ENCODE measurements at places on chromosomes 16 and 17.

DNA sequence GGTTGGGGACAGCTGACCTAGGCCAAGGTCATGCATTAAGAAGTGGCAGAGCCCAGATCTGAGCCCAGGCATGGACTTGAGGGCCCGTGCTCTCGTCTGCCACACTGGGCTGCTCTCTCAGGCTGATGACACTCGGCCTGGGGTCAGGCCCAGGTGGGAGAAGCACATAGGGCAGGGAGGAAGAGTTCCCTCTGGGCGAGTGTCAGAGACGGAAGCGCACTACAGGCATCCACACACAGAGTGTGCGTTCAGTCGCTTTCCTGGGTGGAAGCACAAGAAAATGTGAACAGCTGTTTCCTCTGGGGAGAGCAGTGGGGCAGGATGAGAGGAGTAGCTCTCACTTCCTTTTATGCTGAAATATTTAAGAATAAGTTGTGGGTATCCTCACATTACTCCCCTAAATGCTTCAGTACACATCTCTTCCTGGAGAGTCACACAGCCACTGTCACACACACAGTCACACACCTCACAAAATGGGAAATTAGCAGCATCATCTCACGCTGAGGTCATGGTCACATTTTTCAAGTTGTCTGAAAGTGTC, 59.7 kb downstream of the B9D1 start:
- no peak for DNase-seq

- DNase-seq, result no peak
These were observed 278.4 kb upstream of the IRX5 start for GRCh38 chr16:54652201-54652770.

DNA sequence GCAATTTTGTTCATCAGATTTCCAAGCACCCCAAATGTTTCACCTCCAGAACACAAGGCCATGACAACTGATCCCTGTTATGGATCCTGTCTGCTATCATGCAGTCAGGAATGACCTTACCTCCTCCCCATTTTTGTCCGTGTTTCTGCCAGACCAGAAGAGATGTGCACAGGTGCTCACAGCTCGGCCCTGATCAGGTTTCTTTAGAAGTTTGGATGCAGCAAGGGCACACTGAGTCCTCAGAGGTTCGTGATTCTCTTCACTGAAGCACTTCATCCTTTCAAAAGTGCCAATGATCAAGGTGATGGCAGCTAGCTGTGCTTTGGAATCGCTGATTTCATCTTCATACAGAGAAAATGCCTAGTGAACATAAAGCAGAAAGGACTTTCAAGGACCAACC, 26.9 kb downstream of the VPS35 start:
- DNase-seq, result no peak

GRCh38 chr16:66474750-66475199, 47.7 kb downstream of the BEAN1 start:
- peak; percentile 77 for DNase-seq

DNA sequence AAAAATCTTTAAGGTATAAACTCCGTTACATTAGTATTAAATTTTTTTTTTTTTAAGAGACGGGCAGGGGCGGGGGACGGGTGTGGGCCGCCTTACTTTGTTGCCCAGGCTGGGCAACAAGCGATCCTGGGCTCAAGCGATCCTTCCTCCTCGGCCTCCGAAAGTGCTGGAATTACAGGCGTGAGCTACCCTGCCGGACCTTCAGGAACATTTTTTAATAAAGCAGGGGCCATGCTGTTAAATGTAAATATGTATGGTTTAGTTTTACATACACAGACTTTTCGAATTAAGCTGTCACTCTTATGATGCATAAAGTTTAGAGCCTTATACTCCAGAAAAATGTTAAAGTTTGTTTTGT, 2.4 kb downstream of the PPM1D start:
- DNase-seq, result no peak

- peak; percentile 86 for DNase-seq
These were observed at the start of gene EVI2A for GRCh38 chr17:31321481-31321880. TSS of gene EVI2A (minus strand) at chr17:31321622. CDS start at chr17:31319013, 2,609 bp downstream.

GRCh38 chr17:78324391-78325075, 35.3 kb downstream of the SOCS3 start:
- peak; percentile 43 for DNase-seq

DNA sequence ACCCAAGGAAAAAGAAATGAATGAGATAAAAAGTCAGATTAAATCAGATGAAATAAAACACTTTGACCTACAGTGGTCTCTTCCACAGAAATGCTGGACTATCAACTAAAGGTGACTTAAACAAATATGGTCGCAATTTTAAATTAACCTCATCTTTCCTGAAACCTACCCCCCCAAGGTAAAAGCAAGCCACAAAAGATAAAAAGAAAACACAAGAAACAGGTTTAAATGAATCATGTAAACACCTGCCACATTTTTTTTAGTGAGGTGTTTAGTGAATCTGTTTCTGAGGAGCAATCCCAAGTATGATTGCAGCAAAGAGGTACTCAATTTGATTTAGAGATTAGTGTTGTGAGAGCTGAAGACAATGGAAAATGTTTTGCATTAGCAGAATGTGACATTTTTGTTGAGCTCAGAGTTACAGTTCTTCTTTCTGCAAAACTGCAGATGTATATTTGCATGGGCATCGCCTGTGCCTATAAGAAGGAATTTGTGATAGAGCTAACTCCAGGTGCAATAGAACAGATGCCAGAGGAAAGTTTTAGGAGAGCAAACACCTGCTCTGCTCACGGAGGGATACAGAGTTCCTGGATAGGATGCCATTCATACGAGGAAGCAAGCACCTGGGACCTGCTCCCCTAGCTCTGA, 3.4 kb upstream of the MMD start:
- no peak for DNase-seq

DNA sequence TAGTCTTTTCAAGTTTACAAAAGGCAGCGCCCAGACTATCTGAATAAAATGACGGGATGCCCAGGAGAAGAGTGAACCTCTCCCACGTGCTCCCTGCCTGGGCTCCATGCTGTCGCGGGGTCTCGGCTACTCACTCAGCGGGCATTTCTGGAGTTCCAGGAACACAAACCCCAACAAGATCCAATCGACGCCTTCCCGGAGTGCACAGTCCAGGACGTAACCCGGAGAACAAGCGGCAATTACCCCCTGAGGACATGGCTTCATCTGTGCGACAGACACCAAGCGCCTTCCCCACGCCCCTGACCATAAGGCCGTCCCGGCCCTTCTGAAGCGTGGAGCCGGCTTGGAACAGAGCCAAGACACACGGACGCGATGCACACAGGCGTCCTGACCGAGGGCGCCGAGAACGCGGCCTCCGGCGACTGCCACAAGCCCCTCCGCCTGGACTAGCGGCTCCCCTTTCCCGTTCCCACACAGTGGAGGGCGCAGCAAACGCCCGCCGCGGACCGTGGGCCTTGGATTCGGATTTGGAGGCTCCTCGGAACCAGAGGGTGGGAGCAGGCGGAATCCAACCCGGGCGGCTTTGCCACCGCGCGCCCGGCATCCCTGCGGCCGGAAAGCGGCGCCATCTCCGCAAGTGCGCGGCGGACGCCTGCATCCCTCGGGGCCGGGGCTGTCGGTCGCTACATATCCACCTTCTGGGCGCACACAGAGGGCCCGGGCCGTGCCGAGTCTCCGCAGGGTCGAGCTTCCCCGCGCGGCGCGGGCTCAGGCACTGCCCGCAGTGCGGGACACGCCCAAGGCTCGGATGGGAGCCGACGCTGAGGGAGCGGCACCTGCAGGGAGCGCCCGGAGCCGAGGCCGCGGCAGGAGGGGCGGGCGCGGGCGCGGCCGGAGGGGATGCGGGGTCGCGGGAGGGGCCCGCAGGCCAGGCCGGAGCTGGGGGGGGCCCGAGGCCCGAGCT, 725 bp downstream of the ABCA3 start:
- peak; percentile 65 for DNase-seq

- no peak for DNase-seq
These were observed 189.7 kb downstream of the CHD9NB start for GRCh38 chr16:52863000-52863399.

GRCh38 chr16:27084307-27085028, 17.7 kb downstream of the C16orf82 start:
- no peak for DNase-seq

GRCh38 chr17:68470961-68471360, 13.7 kb upstream of the WIPI1 start:
- no peak for DNase-seq

DNA sequence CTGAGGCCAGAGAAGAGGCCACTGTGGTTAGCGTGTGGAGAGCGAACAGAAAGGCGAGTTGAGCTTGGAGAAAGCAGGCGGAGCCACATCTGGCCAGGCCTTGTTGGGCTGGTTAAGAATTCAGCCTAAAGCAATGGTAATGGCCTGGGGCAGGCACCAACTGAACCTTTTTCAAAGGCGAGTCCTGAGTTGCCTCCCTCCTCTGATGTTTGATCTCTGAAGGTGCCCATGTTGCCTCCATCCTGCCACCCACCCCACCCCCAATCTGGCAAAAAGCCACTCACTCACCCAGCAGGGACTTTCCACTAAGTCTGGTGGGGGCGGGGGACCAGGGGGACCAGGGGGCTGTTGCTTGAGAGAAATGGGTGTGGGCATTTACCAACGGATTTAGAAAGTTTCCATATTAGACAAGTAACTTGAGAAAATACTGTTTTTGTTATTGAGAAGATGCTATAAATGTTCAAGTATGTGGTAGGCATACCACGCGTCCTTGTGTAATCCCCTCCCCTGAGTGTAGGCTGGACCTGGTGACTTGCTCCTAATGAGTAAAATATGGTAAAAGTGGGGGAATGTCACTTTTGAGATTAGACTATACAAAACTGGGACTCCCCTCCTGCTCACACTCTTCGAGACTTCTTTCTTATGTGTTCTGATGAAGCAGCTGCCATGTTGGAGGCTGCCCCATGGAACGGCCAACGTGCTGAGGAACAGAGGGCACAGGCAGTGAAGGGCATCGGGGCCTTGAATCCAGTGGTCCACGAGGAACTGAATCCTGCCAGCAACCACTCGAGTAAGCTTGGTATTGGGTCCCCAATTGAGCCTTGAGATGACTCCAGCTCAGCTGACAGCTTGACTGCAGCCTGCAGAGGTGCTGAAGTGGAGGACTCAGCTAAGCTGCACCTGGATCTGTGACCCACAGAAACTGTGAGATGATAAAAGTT, 29.9 kb upstream of the TNS4 start:
- DNase-seq, result peak; percentile 95

- no peak for DNase-seq
These were observed 7.1 kb downstream of the AKAP1 start for GRCh38 chr17:57092171-57092570.

DNA sequence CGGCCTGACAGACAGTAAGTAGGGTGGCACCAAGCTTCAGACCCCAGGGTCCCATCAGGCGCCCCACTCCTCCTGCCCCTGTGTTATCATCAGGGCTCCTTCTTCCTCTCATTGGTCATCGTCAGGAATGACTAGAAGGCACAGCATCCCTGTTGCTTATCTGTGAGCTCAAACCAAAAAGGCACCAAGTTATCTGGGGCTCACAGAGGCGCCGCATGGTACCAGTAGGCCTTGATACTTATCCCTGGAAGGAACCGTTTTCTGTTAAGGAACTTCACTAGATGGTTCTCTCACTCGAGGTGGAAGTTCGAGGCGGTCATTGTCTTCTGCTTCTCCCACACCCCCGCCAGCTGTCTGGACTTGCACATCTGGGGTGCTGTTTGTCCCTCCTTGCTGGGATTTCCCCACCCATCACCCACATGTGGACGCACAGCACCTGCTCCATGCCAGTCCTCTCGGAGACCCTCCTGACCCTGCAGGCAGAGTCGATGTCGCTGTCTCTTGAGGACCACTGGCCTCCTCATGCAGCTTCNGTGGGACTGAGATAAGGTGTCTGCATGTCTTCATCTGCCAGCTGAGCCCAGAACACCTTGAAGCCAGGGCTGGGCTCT, 52.1 kb downstream of the METRNL start:
- no peak for DNase-seq

GRCh38 chr16:19346335-19346922, 60.9 kb downstream of the CLEC19A start:
- no peak for DNase-seq

DNA sequence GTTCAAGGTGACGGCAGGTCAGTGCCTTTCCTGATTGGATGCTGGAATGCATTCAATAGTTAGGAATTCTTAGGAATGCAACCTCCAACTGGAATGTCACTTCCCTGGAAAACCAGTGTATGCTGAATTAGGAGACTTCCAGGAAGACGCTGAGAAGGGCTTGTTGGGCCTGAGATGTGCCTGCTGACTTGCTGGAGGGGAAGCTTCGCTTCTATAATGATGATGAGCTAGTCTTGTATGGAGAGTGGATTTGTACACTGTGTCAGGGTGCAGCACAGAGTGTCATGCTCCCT, 45.6 kb downstream of the SMPD3 start:
- DNase-seq, result no peak

DNA sequence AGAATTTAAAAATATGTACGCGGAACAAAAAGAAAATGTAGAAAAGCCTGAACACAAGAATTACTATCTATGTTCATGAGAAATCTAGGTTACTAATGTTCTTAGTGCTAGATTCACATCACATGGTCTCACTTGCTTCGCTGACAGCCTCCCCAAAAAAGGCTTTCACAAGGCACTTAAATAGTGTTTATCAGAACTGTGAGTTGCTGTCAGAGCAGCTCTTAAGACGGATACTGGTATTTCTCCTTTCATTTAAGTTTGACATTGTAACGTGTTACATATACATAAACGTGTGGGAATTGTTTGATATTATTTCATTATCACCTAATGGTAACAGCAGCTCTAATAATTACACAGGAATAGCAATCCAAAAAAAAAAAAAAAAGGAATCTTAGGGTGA, 150.9 kb downstream of the CDH8 start:
- no peak for DNase-seq

DNA sequence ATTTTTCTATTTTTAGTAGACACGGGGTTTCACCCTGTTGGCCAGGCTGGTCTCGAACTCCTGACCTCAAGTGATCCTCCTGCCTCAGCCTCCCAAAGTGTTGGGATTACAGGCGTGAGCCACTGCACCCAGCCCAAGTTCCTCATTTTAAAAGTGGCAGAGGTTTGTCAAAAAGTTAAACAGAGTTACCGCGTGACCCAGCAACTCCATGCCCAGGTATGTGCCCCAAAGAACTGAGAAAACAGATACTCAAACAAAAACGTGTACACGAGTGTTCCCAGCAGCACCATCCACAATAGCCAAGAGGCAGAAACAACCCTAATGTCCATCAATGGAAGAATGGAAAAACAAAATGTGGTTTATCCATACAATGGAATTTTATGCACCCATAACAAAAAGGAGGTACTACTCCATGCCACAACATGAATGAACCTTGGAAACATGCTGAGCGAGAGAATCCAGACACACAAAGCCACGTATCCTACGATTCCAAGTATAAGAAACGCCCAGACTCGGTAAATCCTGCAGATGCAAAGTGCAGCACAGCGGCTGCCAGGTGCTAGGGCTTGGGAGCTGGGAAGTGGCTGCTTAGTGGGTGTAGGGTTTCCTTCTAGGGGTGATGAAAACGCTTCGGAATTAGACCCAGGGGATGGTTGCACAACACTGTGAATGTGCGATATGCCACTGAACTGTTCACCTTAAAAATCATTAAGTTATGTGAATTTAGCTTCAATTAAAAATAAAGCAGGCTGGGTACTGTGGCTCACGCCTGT, 24.8 kb downstream of the ADCY9 start:
- no peak for DNase-seq

GRCh38 chr17:81500047-81500446, 12.6 kb downstream of the ACTG1 start:
- no peak for DNase-seq

GRCh38 chr17:10116267-10116666, 82.1 kb downstream of the GAS7 start:
- no peak for DNase-seq
